A673 (cell line): ENCODE measurements at places on chromosomes 2 and 18.

GRCh38 chr2:205574001-205574400 is 108.3 kb upstream of the NRP2 start:
- no peak for DNase-seq

DNA sequence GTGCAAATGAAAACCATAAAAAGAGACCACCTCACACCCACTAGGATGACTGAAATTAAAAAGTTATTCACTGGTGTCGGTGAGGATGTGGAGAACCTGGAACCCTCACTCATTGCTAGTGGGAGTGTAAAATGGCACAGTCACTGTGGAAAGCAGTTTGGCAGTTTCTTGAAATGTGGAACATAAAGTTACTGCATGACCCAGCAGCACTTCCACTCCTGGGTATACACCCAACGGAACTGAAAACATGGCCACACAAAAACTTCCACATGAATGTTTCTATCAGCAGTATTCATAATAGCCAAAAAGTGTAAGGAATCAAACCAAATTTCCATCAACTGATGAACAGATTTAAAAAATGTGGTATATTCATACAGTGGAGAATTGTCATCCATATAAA is 65.1 kb upstream of the SLC66A3 start:
- no peak for DNase-seq

DNA sequence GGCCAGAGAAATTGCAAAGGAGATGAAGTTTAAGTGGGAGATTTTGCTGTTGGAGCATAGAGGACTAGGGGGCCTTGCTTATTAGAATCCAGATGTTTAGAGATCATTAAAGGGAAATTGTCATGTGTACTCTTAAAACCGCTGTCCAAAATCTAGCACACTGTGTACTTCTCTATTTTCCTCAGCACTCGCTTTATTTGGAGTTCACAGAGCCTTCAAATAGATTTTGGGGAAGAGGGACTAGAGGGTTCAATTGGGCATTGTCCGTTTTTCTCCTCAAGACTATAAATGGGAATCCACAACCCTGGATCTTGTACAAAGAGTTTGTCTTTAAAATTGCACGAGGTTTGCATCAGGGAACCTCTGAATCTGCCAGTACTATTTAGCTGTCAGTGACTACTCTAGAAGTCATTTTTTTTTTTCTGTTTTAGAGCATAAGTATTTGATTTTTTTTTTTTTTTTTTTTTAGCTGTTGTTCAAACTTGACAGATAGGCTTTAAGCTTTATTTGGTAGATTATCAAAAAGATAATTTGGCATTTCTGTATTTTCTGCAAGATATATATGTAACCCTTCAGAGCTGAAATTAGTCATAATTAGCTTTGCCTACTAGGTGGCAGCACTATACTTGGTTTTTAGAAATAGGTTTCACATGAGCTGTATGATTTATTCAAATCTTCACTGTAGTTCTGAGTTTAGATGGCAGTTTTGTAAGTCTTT is 14.2 kb downstream of the PMS1 start:
- peak; percentile 48 for DNase-seq

DNA sequence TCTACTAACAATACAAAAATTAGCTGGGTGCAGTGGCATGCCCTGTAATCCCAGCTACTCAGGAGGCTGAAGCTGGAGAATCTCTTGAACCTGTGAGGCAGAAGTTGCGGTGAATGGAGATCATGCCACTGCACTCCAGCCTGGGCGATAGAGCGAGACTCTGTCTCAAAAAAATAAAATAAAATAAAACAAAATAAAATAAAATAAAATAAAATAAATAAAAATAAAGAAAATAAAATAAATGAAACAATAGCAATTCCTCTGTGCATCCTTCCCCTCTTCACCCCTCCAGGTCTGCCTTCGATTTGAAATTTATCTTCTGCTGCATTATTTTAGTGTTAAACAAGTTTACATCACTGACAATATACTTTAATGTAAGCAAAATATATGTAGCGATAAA is 63.0 kb upstream of the UXS1 start:
- DNase-seq, result no peak

DNA sequence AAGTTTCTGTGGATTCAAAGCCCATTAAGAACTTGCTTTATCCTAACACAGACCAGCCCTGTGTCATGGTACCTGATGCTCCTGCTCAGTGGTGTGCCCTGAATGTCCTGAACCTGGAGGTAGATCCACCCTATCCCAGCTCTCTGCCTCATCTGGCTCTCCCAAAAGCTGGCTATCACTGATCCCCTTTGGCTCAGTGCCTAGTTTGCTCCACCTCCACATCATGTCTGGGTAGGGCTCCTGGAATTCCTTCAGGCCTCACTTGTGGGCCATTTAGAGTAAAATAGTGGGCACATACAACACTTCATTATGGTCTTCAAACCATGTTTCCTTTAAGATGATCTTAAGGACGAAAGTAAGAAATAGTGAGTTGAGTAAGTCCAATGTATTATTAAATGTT is 4.8 kb upstream of the ABCB11 start:
- DNase-seq, result no peak
